ENCODE measurements at places on chromosomes 3 and 15.

DNA sequence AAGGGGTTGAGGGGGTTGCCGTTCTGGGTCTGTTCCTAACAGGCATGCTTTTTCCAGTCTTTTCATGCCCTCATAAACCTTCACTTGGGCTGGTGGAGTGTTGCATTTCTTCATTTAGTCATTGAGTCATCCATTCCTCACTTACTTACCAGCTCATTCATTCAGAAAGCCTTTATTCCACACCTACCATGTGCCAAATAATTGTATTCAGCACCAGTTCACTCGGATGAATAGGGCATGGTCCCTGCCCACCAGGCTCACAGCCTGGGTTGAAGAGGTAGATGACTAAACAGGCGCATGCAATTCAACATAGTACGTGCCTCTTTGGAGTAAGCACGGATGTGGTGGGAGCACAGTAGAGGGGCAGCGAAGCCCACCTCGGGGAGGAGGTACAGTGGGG lies 35.1 kb upstream of the THSD4 start:
- no peak for DNase-seq

- no peak for DNase-seq
These were observed 5.3 kb upstream of the ZNF770 start for GRCh38 chr15:34993412-34993811.

GRCh38 chr3:18396428-18396827 lies 28.7 kb downstream of the SATB1 start:
- no peak for DNase-seq

- DNase-seq = no peak
These were observed 24.2 kb downstream of the ABHD2 start for GRCh38 chr15:89112341-89112971.

GRCh38 chr3:42498791-42499477 lies 3.5 kb upstream of the VIPR1 start:
- no peak for DNase-seq

GRCh38 chr15:62272290-62272689 lies 107.2 kb upstream of the C2CD4B start:
- DNase-seq = no peak

- no peak for DNase-seq
These were observed 188.1 kb downstream of the CHST2 start for GRCh38 chr3:143307613-143308183.

GRCh38 chr3:190577225-190577624 lies 63.3 kb downstream of the IL1RAP start:
- DNase-seq = no peak

DNA sequence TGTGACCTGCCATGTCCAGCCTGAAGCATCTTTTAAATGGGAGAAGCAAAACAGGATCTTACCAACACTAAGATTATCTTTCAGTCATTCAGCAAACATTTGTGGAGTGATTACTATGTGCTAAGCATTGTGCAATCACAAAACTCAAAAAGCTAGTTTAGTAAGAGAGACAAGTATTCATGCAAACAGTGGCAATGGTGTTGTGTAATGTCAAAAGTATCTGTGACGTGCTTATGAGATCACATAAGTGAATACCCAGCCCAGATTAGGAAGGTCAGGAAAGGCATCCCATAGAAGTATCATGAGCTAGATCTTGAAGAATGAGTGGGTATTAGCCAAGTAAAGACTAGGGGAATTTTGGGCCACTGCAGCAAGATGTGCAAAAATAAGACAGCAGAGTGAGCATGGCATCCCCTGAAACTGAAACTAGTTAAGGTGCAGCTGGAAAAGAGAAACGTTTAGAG lies 32.1 kb downstream of the SEC62 start:
- DNase-seq = no peak

DNA sequence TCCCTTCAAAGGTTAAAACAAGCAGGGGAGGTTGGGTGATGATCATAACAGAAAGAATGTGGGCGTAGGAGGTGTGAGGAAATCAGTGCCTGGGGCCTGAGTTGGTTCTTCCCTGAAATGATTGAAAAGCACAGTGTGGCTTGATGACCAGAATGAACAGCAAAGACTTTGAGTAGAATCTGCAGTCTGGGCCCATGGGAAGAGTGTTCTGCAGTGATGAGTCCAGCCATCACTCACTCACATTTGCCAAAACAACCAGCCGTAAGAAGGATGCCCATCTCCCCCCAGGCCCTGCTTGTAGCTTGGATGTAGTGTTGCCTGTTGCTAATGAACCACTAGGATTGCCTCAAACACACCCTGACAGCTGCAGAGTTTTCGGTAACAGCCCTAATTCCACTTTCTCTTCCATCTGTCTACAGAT lies 67.9 kb downstream of the VGLL3 start:
- no peak for DNase-seq

DNA sequence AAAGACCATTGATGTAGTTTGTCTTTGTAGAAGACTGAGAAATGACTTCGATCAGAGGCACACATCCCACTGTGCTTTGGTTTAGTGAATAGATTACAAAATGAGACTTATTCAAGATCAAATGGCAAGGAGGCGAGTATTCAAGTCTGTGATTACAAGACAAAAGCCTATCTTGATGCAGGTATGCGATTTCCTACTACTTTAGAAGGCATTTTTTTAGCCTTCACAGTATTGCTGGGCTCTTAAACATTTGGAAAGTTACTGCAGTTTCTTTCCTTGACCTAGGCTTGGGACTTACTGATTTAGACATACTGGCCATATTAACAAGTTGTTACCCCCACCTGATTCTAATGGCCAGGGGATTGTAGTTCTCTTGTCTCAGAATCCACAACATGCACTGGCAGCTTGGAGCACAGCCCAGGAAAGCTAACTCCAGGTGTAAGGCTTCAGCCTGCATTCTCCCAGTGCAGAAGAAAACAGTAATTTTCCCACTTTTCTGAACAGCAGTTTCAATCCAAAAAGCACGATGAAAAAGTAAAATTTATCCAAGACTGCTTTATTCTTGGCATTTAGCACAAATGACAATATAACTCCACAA lies 311.6 kb downstream of the EPHA6 start:
- no peak for DNase-seq

- DNase-seq = peak; percentile 4
These were observed 530.8 kb upstream of the BCHE start for GRCh38 chr3:166367947-166368533.

GRCh38 chr3:3860235-3860634 lies 61.0 kb downstream of the LRRN1 start:
- no peak for DNase-seq

- no peak for DNase-seq
These were observed 159.4 kb downstream of the LSAMP start for GRCh38 chr3:116285781-116286421.

DNA sequence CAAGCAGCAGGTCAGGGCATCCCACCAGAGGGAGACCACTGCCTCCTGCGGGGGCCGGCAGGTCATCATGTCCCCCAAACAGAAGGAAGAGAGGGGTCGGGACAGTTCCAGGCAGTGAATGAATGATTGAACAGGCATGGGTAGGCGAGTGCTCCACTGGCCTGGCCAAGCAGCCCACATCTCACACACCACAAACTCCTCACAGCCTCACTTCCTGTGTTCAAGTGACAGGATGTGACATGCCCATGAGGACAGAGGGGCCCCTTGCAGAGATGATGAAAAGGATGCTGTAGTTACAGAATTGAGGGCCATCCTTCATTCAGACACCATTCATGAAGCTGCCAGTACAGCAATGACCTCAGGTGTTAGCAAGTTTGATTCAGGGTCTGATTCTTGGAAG lies 3.7 kb downstream of the IQSEC1 start:
- DNase-seq = peak; percentile 54

DNA sequence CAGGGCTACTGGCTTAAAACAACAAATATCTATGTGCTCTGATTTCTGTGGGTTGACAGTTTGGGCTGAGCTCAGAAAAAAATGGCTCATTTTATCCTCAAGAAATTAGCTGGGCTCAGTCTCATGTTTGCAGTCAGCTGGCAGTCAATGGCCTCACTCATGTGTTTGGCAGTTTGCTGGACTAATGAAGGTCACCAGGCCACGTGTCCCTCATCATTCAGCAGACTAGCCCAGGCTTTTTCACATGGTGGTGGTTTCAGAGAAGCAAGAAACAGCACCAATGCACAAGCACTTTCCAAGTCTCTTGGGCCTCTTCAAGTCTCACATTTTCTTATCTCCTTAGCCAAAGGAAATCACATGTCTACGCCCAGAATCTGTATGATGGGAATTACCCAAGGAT lies 478.3 kb upstream of the PPP2R3A start:
- no peak for DNase-seq

DNA sequence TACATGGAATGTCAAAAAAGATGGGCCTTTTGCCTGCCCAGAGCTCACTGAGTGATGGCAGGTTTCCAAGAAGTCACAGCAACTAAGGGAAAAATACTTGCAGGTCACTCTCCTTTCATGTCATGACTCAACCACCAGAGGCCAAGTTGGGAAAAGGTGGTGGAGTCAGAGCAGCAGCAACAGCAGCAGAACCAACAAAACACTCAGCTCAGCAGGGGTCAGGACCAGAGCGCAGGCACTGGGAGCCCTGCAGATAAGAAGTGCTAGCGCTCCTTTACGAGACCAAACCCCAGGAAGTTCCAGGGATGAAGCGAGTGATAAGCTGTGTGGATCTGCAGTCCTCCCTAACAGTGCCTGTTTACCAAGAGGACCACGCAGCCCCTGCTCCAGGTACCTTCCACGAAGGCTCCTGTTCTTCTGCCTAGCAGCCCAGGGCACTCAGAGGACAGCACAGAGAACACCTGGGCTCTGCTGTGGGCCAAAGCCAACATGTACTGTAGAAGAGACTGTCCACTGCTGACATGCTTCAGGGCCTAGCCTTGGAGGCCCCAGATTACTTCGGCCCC lies 26.0 kb downstream of the POC1A start:
- peak; percentile 55 for DNase-seq

DNA sequence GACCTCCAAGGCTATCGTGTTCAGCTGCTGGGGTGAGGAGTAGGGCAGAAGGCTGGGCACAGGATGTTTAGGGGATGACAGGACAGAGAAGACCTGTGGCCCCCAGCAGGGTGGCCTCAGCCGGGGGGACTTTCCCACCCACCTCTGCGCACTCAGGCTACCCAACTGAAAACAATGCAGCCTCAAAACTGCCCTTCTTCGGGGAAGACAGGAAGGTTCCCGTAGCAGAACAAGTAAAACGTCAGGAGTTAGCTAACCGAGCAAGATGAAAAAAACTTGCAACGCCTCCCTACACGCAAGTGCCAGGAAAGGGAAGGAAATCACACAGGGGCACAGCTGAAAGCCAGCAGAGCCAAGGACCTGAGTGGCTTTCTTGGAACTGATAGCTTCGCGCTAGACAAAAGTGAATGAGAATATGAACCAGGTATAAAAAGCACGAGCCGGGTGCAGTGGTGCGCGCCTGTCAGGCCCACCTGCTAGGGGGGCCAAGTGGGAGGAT lies 38.4 kb upstream of the FURIN start:
- peak; percentile 78 for DNase-seq

All from KBM-7 (cell line).